Hematopoietic multipotent progenitor cell treated with erythropoietin and hydrocortisone succinate and interleukin-3 and kit ligand, for 4 days (in vitro differentiated cells): ENCODE measurements at places on chromosomes 5 and 9.
A peak's percentile ranks its signal among the peaks of the same experiment; 100 is the strongest.

DNA sequence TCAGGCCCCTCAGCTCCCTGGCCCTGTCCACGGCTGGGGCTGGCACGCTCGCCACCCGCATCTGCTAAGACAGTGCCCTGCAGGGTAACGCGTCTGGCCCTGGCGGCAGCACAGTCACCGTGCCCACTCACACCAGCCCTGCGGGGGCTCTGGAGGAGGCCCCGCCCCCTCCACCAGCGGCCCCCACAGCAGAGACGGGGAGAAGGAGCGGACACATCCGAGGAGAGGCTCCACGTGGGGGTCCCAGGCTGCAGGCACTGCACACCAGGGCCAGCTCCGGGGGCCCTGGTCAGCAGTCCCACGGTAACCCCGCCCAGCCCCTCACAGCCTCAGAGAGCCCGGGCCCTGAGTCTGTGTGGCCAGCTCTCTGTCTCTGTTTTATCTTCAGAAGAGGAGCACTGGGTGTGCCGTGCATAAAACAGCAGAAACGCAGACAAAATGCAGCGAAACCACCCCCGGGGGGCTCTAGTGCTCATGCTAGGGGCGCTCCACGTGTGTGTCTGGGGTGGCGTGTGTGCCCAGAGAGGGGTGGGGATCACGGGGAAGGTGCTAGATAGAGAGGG, 47.5 kb upstream of the NRARP start:
- no peak for DNase-seq

DNA sequence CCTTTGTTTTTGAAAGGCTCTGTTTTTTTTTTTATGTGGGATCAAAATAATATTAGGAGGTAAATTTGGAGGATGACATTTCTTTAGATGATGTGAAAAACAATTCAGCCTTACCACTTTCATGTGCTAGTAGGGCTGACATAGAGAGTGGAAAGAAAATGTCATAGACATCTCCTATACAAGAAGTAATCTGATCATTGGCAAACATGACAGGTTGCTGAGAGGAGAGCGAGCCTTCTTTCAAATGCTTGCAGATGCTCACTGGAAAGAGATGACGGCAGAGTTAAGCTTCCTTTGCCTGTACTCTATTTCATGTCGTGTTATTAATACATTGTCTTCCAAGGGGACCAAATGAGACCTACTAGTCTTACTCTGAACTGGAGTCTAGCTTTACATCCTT, 160.1 kb upstream of the DAP start:
- no peak for DNase-seq

- peak; percentile 96 for DNase-seq
These were observed at the start of gene ZFR for GRCh38 chr5:32444431-32445286. Gene ZFR (minus strand): TSS chr5:32444740. CDS start chr5:32444658, 82 bp downstream.

- no peak for DNase-seq
These were observed 3.6 kb upstream of the PTGR1 start for GRCh38 chr9:111603041-111603440.

DNA sequence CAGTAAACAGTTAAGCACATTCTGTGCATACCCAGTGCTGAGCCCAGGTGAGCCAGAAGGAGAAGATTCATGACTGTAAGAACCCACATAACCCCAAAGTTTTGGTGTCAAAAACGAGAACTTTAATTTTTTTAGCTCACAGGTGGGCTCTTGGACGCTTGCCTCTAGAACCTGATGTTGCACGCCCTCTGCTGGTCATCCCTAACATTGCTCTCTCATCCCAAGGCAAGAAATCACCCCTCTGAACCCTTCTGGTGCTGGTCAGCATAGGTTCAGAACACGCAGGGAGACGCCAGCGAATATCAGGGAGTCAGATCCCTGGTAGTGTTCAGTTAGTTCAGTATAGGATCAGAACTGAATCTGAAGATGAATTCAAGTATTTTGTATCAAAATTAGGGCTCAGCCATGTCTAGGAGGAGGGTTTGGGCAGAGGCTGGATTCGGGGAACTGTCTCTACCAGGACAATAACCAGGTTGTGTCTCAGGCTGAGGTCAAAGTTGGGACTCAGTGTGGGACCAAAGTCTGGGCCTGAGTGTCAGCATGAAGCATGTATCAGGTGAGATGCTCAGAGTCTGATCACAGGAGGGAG, 4.1 kb upstream of the DNAJB5 start:
- DNase-seq: peak; percentile 75

- no peak for DNase-seq
These were observed 417.7 kb downstream of the PSAT1 start for GRCh38 chr9:78714576-78714975.

DNA sequence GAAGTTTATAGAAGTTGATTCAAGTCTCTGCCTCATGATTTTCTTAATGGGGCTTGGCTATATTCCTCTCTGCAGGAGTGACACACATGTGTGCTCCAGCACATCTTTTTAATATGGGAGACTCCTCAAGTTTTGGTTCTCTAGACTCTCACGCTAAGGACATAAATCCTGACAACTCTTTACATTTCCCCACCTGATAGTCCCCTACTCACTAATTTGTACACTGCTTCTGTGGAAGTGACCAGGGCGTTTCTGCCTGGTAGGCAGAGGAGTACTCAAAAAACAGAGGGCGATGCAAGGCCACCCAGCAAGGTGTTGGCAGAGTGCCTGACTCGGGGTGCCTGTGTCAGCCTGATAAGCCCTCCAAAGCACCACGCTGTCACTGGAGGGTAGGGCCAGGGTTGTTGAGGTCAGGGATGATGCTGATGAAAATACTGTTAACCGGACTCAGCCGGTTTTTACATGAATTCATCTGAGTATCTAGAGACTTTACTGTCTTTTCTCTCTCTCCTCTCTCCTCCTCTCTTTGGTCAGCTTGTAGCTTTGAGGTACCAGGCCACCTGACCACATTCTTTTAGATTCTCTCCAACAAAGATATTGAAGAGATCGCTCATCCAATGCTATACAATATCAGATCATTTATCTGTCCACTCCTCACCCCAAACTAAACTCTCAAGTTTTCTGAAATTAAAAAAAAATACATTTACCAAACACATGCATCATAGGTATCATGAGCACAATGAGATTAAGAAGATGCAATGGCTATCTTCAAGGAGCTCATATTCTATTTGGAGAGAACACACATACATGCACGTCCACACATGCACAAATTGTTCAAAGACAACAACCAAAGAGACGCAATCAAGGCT, 205.2 kb downstream of the PIK3R1 start:
- peak; percentile 98 for DNase-seq

DNA sequence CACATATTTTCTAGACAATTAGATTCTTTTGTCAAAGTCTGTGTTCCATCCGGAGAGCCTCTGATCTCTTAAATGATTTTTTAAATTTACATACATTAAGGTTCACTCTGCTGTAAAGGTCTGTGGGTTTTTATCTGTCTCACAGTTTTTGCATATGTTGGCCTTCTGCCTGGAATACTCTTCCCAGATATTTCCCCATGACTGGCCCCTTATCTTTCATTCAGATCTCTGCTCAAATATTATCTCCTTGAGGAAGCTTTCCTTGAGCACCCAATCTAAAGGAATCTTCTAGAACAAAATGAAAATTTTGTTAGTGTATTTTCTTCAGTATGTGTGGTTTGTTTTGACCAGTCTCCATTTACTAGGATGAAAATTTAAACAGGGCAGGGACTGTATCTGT, 26.3 kb downstream of the FAF2 start:
- no peak for DNase-seq

DNA sequence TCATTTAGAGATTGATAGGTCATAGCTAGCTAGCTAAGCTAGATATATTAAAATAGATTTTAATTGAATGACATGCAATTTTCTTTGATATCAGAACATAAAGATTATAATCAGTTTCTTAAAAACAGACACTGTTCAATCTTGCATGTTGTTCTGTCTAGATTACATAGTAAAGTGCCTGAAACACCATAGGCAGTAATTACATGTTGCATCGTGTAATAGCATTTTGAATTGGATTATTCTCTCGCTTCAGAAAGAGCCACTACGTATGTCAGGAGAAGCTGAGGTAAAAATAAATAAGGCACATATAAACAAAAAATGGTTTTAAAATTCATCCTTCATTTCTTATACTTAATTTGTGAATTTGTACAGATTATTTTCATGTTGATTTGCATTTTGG, 148.0 kb upstream of the CDH12 start:
- DNase-seq: no peak

DNA sequence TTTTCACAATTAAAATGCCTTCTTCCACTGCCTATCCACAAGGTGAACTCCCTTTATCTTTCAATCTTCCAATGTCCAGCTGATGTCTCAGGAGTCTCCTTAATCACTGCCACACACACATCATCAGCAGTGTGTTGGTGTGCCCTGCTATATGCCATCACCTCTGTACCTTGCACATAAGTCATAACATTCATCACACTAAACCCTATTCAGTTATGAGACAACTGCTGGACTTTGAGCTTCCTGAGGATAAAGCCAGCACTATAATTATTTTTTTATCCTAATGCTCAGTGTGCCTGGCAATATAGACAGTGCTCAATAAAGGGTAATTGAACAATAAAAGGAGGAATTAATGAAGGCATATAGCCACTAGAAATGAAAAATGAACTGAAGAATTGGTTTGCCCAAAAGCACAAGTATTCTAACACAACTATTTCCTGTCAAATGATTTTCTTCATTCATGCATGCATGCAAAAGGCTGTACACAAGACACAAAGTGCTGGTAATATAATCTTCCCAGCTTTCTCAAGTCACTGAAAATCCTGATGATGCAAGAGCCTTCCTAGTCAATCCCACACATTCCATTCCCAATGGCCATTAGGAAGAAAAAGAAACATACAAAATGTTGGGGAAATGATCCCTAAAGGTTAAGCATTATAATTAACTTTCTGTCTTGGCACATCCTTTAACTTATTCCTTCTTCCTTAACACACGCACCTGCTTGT, 32.4 kb downstream of the LPAR1 start:
- DNase-seq: no peak

DNA sequence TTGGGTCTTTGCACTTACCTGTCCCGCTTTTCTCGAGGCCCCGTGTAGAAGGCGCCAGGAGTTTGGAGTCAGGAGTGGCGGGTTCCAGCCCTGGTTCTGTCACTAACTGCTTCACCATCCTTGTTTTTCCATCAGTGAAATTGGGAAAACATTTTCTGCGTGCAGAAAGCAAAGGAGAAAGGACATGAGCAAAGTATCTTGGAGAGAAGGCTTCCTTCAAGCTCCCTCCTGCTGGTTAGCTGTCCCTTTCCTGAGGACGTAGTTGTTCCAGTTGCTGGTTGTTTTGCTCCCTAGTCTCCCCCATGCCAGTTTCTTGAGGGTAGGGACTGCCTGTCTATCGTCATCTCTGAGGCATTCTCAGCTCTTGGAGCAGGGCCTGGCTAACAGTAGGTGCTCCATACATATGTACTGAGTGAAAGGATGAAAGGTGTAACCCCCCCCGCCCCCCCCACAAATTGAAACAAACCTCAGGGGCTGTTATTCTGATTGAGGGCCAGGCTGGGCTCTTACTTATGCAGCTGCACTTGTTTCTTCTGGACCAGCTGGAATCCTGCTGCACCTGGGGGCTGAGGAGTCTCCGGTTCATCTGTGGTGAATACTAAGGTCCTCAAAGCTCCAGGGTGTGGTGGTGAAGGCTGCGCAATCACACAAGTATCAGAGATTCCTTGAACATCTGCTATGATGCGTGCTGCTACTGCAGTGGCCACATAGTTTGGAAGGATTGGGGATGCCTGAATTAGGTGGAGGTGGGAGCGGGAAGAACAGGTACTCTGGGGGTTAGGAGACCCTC, 1.0 kb downstream of the SMIM3 start:
- peak; percentile 72 for DNase-seq

DNA sequence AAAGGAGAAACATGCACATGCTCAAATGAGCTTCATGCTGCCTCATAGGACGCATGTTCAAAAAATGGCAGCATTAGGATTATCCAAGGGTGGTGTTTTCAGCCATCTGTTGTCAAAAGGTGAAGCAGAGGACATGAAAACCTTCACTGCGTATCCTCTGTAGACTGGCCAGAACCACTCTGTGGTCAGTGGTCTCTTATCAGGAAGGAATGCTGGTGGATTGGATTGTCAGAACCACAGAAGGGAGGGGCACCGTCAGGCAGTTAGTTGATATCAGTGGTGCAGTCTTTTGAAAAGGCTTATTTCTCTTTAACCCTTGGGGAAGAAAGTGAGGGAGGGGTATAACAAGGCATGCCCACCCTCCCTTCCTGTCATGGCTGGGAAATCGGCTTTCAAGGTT, 100.1 kb downstream of the FBXL7 start:
- peak; percentile 7 for DNase-seq

- no peak for DNase-seq
These were observed 14.0 kb upstream of the GLRX start for GRCh38 chr5:95836544-95836943.

- DNase-seq: no peak
These were observed 59.5 kb upstream of the TARS1 start for GRCh38 chr5:33381243-33381642.

DNA sequence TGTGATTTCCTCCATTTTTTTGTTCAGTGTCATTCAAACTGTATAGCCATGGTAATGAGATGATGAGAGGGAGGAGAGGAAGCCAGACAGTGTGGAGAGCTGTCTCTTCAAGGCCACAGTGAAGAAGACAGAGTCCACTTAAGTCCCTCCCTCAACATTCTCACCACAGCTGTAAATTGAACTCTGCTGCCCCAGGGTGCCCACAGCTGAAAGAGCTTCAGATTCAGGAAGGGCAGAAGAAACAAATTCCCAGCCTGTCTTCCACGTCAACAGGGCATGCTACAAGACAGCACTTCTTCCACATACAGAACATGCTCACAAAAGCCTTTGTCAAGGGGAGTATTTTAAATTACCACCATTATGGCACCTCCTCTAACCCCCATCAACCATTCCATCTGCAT, 100.4 kb downstream of the KLHL3 start:
- DNase-seq: no peak

DNA sequence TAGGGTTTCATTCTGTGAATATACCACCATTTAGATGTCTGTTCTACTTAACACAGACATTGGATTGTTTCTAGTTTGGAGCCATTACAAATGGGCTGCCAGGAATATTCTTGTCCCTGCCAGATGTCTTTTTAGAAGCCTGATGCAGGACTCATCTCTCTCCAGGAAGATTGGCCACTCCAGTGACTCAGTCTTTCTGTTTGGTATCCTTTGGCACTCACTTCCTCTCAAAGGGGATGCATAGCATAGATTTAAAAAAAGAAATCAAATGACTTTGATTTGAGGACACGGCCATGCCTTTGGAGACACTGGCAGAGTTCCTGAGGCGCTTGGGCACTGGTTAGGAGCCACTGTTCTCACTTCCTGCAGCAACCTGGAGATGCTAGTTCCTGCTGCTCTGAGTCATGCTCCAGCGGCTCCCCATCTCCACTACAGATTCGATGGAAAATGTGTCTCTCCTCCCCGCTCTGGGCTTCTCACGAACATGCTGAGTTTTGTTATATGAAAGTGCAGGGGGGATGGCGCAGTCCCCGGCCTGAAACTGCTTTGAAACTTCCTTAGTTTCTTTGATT, 3.5 kb upstream of the ZNF366 start:
- peak; percentile 37 for DNase-seq
